Pulmonary artery endothelial cell (primary cell): ENCODE measurements at places on chromosomes 7 and 10. TPM values are rescaled to one million over a fixed set of nuclear protein-coding genes. Genes with fewer than 3 reads are reported as not detected.

The NUP42 gene
- total RNA-seq, result 36.9 and 46.6 TPM in 2 replicates

The PVRIG gene
- not detected in 2 replicates for total RNA-seq

The EIF5AL1 gene
- 0.40 and 0.67 TPM in 2 replicates for total RNA-seq

The MDFIC gene
- total RNA-seq, result 16.2 and 40.6 TPM in 2 replicates

The PNLIPRP1 gene
- total RNA-seq, result not detected in 2 replicates

The WNT8B gene
- not detected in 2 replicates for total RNA-seq

The BAMBI gene
- total RNA-seq, result 3.8 and 4.8 TPM in 2 replicates

The EPHA1 gene
- total RNA-seq, result under 0.01 and 0.07 TPM in 2 replicates

The TIMM23B gene
- total RNA-seq, result 12.2 and 17.5 TPM in 2 replicates

The SYT15 gene
- total RNA-seq, result 0.07 and 0.21 TPM in 2 replicates

The CRTAC1 gene
- 2.5 and 4.9 TPM in 2 replicates for total RNA-seq

The DDC gene
- total RNA-seq, result not detected in 2 replicates

The NPFFR1 gene
- total RNA-seq, result not detected in 2 replicates

The GNGT1 gene
- total RNA-seq, result not detected in 2 replicates

The TAS2R41 gene
- total RNA-seq, result not detected in 2 replicates

The SDK1 gene
- total RNA-seq, result 0.18 and 1.1 TPM in 2 replicates

The LAMTOR4 gene
- total RNA-seq, result 68.4 and 109 TPM in 2 replicates

The LIPJ gene
- 0.21 TPM in 1 of 2 replicates, not detected in the other for total RNA-seq

The ELN gene
- 0.20 and 0.21 TPM in 2 replicates for total RNA-seq

The HYAL4 gene
- 0.20 TPM in 1 of 2 replicates, not detected in the other for total RNA-seq
